CD8-positive, alpha-beta memory T cell (primary cell): ENCODE measurements at places on chromosomes 2 and 18. TPM values are rescaled to one million over a fixed set of nuclear protein-coding genes. Genes with fewer than 3 reads are reported as not detected.

Gene GCA
- total RNA-seq = 15.2 TPM

Gene SNRNP200
- total RNA-seq = 203 TPM

Gene SCN1A
- not detected for total RNA-seq

DNA sequence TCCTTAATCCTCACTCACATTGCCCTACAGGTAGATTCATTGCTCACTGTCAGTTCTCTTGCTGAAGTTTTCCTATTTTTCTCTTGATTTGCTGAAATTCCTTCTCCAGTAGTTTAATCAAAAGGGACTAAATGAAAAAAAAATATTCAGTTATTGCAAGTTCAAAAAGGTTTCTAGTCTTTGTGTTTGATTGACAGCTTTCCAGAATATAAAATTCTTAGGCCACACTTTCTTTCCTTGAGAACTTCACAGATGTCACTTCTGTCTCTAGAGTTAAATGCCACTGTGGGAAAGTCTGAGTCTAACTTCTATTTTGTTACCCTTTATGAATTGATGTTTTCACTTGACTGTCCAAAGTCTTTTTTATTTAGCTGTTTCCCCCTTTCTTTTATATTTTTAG, 25.7 kb downstream of the RRM2 start:
- H3K4me1 ChIP-seq = no peaks in the 10 kb centered on the region
- no peak overlapping the region for H3K4me3 ChIP-seq
- DNase-seq = no peak
- no peaks in the 10 kb centered on the region for H3K27me3 ChIP-seq

DNA sequence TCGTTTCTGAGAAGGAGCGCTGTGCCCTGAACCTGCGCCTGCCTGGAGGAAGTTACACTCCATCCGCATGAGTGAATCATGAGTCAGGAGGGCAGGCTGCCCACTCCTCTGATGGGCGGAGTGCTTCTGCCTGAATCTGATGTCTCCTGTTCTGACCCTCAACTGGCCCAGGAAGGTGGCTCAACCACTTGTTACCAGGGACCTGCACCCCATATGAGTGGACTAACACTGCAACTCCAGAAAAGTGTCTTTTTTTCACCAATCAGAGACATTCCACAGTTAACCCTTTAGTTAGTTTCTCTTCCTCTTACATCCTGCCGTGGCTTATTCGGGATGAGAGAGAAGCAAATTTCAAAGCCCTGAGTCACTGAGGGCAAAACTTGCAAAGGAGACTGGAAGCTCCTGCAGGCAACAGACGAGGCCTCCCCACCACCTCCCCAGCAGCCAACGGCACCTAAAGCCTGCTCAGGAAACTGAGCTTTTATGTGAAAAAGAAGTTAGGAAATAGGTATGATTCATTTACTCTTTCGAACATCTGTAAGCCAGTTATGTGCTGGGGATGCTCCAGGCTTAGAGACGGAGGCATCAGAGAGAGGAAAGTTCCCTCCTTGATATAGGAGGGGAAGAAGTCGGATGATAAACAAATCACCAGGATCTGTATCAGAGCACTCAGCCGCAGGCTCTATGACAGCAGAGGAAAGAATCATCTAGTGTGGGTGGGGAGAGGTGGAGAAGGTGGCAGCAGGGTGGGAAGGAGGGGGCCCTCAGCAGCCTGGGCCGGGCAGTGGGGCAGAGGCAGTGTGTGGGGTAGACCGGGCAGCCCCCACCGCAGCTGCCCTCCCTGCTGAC, 30.9 kb downstream of the MBP start:
- H3K4me3 ChIP-seq = peak overlapping the region; percentile 42
- H3K27me3 ChIP-seq = no peaks in the 10 kb centered on the region
- H3K36me3 ChIP-seq = peaks cover 20% of the 10 kb centered on the region
- DNase-seq = peak; percentile 63

Gene SLC11A1
- 2.1 TPM for total RNA-seq

- no peaks in the 10 kb centered on the region for H3K4me1 ChIP-seq
- no peak for DNase-seq
- no peaks in the 10 kb centered on the region for H3K27me3 ChIP-seq
- no peaks in the 10 kb centered on the region for H3K36me3 ChIP-seq
- no peak overlapping the region for H3K4me3 ChIP-seq
These were observed 6.8 kb upstream of the COX7A2L start for GRCh38 chr2:42367835-42368234.

Gene STON1
- total RNA-seq = 0.89 TPM
